ENCODE measurements at places on chromosomes 12 and 14.
A peak's percentile ranks its signal among the peaks of the same experiment; 100 is the strongest.

GRCh38 chr14:100571837-100572236, 15.4 kb downstream of the BEGAIN start:
- DNase-seq: no peak

DNA sequence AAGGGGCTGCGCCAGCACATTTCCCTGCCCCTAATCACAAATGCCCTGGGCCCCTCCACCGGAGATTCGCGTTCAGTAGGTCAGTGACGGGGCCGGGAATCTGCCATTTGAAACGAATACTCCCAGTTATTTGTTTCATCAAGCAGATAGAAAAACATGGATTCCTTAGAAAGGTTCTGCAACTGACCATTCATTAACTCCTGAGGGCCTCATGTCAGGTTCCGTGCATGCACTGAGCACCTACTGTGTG, 25.6 kb upstream of the UBC start:
- no peak for DNase-seq

- no peak for DNase-seq
Observed at GRCh38 chr12:40499856-40500255, 192.4 kb upstream of the CNTN1 start.

DNA sequence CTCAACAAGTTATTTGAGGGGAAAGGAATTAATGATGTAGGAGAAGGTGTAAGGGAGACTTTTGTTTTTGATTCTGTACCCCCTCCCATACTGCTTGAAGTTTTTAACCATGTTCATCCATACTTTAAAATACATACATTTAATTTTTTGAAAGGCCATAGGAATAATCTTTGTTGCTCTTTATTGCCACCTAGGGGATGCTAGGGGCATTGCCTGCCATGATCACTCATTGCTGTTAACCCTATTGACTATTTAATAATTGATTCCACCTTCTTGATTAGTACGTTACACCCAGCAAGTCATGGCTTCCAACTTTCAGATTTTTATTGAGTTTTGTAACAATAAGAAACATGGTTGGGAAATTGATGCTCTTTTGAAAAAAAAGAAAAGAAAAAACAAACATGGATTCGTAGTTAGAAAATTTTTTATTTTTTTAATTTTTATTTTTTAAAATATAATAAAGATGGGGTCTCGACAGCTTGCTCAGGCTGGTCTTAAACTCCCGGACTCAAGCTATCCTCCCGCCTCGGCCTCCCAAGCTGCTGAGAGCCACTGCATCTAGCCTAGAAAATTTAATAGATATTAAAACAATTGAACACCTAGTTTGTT, 8.5 kb upstream of the PRKAB1 start:
- DNase-seq: no peak

- no peak for DNase-seq
Observed at GRCh38 chr12:67539946-67540345, 108.6 kb upstream of the DYRK2 start.

- peak; percentile 74 for DNase-seq
Observed at GRCh38 chr12:112664569-112664968, 127.0 kb upstream of the RPH3A start.

GRCh38 chr14:81446279-81447007, 46.3 kb upstream of the STON2 start:
- no peak for DNase-seq

DNA sequence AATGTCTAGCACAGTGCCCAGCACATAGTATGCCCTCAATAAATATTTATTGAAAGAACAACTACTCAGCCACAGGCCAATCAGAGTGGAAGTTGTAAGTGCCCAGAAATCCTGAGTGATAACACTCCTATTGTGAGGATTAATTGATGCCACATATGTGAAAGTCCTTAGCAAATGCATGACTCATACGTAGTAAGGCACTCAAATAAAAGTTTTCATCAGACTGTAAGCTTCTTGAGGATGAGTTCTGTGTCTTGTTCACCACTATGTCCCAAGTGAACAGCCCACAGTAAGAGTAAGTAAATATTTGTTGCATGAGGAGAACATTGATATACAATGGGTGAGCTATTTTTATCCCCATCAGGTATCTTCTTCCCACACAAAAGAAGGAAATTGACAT, 24.7 kb upstream of the ANO6 start:
- no peak for DNase-seq

- DNase-seq: no peak
Observed at GRCh38 chr12:85782711-85783110, 53.5 kb downstream of the RASSF9 start.

DNA sequence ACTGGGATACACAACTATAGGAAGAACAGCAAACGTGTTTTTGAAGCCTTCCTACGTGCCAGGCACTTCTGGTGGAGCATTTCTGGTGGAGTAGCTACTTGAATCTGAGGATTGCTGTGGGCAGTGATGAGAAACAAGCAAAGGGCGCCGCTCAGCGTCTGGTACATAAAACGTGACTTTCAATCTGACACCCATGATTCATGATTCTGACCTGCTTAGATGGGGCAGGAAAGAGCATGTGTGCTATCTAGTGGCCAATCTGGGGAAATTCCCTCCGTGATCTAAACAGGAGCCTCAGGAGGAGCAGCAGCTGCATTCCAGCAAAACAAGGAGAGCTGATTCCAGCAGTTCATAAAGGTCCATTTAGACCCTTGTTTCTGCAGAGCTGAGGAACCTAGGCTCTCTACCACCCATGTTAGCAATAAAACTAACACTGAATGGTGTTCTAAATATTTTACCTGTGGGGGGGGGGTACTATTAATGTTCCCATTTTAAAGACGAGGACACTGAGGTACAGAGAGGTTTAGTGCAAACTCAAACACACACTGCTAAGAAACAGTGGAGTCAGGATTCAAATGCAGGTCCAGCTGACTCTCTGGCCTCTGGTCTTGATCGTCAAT, 37.8 kb downstream of the PAH start:
- DNase-seq: peak; percentile 80

- no peak for DNase-seq
Observed at GRCh38 chr12:84596266-84596665, 316.3 kb downstream of the SLC6A15 start.

DNA sequence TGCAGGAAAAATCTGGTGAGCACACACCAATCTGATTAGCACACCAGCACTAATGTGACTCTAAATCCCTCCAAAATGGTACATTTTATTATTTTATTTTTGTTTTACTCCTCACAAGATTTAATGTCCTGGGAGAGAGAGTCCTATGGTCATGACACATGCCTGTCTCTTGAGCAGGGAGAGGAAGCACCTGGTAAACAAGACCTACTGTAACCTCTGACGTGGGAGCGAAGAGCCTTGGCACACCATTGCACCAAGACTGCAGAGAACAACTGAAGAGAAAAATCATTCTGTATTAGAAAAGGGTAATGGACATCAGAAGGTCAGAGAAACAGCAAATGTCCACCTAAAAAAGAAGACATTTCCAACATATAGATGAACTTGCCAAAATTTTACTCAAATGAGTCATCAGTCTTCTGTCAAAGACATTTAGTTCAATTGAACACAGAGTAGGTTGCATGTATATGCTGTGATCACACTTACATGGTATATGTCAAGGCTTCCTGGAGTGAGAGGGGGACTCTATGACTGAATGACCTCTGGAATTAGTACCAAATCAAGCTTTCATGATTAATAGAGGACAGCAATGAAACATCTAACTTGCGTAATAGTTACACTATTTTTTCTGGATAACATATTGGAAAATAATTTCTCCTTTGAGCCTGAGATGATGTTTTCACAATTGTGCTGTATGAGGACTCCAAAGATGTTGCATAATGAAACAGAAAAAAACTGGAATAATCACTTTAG, 186.9 kb upstream of the FLRT2 start:
- DNase-seq: no peak

DNA sequence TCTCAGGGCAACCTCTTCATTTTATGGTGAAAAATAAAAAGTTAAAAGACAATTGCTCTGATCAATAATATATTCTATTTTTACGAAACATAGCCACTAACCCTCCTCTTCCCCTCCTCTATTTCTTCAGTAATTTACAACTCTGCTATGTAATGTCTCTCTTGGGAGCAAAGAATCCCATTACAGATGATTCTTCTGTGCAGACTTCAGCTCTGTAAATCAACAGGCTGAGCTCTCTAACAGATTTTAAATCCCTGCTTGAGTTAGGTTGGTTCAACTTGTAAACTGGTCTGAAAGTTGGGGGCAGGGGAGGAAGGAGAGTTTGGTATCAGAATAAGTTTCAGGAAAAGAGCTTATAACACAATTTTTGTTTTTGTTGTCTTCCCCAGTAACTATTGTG, 151.0 kb downstream of the SLC25A21 start:
- no peak for DNase-seq

Data from ecto neural progenitor cell (in vitro differentiated cells).